ENCODE measurements at places on chromosomes 16 and 17.
A peak's percentile ranks its signal among the peaks of the same experiment; 100 is the strongest.

- no peak for DNase-seq
Measured at GRCh38 chr16:86037999-86038925, 139.3 kb downstream of the IRF8 start.

- DNase-seq: no peak
Measured at GRCh38 chr17:44647736-44648135, 8.5 kb upstream of the MEIOC start.

GRCh38 chr17:57400648-57401047 lies 144.3 kb downstream of the MSI2 start:
- no peak for DNase-seq

DNA sequence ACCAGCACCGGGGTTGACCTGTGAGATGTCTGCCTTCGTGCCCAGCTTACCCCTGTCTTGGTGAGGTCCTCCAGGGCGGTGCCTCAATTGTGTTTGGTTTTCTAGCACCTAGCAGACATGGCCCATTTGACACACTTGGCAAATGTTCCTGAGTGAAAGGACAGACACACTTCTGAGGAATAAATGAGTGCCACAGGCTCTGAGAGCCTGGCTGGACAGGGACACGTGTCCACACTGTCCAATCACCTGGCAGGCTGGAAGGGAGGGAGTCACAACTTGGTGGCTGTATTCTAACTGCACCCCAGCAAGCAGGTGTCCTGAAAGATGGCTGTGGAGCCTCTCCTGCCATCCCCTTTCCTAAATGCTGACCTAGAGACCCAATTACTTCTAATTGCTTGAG lies 7.4 kb downstream of the MAP3K14 start:
- DNase-seq: no peak

DNA sequence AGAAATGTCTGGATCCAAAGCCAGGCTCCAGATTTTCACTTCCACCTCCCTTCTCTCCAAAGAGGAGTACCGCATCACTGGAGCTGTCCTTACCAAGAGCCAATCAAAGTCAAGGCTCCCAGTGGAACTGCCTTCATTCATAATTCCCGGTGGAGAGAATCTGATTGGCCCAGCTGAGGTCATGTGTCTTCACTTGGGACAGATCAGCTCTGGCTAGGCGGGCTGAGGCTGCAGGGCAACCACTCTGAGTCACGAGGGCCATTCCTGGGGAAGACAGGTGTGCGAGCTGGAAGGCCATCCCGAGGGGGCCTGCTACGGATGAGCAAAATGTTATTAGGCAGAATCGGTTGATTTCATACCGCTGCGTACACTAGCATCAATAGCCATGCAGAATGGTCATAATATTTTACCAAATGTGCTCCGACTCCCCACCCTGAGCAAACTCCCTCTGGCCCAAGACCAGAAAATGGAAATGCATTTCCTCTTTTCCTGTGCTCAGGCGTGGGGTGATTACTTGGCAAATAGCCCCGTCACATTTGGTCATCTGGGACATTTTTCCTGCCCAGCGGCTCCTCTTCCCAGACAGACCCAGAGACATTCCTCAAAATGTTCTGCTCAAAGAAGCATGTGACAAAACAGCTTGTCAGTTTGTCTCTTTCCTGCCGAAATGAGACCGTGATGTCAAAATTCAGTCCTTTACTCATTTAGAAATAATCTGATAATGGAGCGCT lies 111.1 kb downstream of the AIPL1 start:
- no peak for DNase-seq

DNA sequence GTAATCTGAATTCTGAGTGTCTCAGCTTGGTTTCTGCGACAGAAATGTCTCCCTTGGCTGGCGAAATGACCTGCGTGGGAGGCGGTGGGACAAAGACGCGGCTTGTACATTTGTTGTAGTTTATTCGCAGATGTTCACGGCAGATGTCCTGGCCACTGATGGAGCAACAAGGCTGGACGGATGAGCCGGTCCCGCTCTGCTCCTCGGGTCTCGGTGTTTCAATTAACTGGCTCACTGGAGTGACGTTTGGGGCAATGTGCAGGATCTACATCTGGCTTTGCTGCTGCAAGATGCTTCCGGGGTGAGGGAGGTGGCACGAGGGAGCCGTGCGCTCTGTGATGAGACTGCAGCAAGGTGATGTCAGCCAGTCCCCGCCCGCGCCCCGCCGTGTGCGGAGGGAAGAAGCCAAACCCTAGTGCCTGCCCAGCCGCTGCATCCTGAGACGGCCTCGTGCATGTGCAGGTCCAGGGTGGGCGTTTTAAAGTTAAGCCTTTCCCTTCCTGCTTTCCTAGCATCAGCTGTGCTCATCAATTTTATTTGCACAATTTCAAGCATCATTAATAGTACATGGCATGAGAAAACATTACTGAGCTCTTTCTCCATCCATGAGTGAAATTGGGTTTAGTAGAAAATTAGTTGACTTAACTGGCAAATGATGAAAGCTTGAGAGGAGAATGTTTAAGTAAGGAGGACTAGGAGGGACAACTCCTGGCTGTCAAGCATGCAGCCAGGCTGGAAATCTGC lies 44.4 kb downstream of the MGAT5B start:
- no peak for DNase-seq

DNA sequence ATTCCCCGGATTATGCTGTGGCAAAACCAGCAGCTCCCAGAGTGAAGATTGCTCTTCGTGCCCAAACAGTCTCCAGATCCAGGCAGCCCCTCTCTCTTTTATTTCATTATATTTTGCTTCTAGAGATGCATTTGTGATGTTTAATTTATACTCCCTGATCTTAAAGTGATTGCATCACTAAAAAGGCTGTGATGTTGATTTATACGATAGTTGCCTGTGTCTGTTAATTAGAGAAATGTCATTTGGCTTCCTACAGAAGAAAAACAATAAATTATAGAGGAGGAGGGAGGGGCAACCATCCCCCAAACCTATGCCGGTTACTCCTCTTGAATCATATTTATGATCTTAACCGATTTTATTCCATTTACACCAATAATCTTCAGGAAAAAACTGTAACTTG lies 615.3 kb downstream of the TOX3 start:
- DNase-seq: no peak

- DNase-seq: no peak
Measured at GRCh38 chr16:9135797-9136196, 44.4 kb downstream of the HAPSTR1 start.

GRCh38 chr16:56589141-56590039 lies at the start of gene MT3:
TSS of gene MT3 (plus strand) at chr16:56589528. CDS start at chr16:56589591, 63 bp downstream.
- peak; percentile 18 for DNase-seq

- DNase-seq: no peak
Measured at GRCh38 chr16:72131036-72131435, 37.4 kb downstream of the DHX38 start.

- DNase-seq: no peak
Measured at GRCh38 chr16:58448890-58449289, 51.1 kb upstream of the NDRG4 start.
